ENCODE measurements at places on chromosomes 3 and 15.

DNA sequence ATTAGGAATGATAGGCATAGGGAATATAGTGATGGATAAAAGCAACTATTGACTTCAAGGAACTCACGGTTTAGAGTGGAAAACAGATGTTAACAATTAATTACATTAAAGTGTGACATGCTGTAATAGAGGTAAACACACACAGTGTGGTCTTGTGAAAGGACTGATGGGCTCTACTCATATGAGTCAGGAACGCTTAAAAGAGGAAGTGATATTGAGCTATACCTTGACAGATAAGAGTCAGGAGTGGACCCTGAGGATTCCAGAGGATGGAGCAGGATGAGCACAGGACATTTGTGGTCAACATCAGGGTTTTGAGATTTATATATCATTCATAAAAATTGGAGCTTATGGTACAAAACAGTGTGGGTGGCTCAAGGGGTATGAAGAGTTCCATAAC lies 11.0 kb downstream of the EXOG start:
- no peak for DNase-seq

- DNase-seq, result no peak
Observed at GRCh38 chr3:87390821-87391220, 114.4 kb upstream of the POU1F1 start.

- no peak for DNase-seq
Observed at GRCh38 chr3:108461661-108462111, 48.7 kb downstream of the MYH15 start.

DNA sequence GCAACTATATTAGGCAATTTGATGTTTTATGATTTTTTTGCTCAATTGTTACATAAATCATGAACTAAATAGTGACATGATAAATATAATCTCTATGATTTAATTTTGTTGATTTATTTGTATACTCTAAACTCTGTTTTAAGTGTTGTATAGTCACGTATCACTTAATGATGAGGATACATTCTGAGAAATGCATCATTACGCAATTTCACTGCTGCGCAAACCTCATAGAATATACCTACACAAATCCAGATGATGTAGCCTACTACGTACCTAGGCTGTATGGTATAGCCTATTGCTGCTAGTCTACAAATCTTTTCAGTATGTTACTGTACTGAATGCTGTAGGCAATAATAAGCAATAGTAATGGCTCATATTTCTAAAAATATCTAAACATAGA lies 1029.8 kb downstream of the SI start:
- DNase-seq, result no peak

DNA sequence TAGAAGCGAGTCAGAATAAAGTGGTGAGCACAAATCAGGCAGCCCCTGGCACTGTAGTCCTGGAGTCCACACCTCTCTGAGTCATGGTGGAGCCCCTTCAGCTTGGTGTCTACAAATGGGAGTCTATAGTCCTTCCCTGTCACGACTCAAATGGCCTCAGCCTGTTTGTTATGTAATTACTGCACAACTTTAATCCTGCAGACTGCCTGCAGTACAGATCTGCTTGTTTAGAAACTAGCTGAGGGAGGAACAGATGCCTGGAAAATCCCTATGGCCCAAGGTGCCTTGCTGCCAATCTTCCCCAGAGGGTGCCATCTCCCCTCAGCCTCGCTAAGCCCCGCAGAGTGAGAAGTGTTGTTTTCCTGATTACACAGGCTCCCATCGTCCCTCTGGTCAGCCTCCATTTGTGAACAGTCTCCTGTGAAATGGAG lies 3.9 kb upstream of the CXCR6 start:
- DNase-seq, result no peak

DNA sequence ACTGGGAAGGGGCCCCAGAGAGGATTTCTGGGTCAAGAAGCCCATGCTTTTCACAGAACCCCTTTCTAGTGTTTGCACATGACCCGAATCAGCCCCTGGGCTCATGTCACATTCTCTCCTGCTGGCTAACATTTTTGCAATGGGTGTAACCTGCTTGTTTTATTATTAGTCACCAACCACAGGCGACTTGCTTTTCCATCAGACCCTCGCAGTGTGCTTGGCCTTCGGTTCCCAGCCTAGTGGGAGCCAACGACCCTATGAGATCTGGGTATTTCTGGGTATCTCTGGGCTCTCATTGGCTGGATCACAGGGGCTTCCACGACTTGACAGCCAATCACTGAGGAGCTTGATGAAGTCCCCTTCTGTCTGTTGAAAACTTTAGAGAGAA lies 11.0 kb upstream of the FBLN2 start:
- no peak for DNase-seq

DNA sequence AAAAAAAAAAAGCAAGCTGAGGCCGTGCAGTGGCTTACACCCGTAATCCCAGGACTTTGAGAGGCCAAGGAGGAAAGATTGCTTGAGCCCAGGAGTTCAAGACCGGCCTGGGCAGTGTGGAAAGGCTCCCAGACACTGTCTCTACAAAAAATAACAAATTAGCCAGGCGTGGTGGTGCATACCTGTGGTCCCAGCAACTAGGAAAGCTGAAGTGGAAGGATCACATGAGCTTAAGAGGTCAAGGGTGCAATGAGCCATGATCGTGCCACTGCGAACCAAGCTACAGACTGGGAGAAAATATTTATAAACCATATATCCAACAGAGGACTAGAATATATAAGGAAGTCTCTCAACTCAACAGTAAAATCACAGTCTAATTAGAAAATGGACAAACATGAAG lies 10.0 kb downstream of the KLHDC8B start:
- DNase-seq, result no peak

- no peak for DNase-seq
Observed at GRCh38 chr15:100019601-100020000, 286.4 kb upstream of the LYSMD4 start.

GRCh38 chr3:174548841-174549623 lies 310.1 kb upstream of the NAALADL2 start:
- DNase-seq, result no peak

DNA sequence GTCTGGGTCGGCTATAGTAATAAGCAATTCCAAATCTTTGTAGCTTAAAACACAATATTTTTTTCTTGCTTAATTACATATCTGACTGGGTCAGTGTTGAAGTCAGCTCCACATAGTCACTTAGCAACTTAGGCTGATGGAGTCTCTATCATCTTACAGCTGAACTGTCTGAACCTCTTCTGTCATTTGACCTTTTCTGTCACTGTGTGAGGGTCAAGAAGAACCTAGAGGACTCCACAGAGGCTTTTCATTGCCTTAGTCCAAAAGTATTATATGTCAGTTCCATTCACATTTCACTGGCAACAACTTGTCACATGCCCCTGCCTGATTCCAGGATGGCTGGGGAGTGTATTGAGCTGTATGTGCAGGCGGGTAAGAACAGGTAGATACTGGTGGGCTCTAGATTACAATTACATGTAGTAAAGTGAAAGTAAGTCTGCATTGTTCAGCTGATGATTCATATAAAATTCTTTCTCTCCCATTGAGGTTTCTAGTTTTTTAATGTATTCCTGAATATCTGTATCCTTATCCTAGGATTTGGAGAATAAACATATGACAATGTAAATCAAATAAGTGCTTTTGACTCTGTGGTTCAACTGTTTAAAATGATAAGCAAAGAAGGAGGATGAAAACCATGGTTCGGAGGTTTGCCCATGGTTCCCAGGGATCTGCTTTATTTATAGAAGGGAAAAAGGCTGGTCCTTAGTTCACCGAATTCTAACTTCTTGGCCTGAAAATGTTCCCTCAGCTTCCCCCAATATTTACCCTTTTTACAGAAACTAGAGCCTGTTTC lies 5.8 kb upstream of the ARPP21 start:
- no peak for DNase-seq

GRCh38 chr3:34703053-34703452 lies 904.6 kb downstream of the PDCD6IP start:
- DNase-seq, result no peak

GRCh38 chr15:42729409-42729808 lies 7.5 kb downstream of the CDAN1 start:
- no peak for DNase-seq

DNA sequence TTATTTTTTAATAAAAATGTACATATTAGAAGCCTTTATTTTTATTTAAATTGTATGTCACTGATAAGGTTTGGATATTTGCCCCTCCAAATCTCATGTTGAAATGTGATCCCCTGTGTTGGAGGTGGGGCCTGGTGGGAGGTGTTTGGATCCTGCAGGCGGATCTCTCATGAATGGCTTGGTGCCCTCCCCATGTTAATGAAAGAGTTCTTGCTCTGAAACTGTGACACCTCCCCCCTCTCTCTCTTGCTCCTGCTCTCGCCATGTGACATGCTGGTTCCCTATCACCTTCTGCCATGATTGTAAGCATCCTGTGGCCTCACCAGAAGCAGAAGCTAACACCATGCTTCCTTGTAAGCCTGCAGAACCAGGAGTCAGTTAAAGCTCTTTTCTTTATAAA lies 13.0 kb downstream of the AGTR1 start:
- DNase-seq, result no peak

DNA sequence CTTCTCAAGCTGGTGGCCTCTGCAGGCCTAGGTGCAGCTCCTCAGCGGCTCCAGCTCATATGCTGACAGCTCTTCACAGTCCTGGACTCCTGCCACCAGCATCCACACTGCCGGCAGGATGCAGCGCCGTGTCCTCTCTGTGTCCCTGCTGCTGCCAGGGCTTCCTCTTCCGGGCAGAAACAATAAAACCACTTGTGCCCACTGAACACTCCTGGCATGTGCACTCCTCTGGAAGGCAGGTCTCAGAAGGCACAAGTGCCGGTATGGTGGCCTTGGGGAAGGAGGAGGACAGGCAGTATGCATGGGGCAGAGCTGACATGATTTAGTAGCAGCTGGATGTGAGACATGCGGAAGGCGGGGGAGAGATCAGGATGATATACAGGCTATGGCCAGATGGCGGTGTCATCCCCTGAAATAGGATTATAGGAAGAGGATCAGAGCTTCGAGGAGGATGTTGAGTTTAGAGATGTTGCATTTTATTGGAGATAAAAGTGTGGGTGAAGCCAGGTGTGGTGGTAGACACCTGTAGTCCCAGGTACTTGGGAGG lies 7.5 kb upstream of the MAN2A2 start:
- no peak for DNase-seq

GRCh38 chr3:141237701-141238521 lies 6.3 kb downstream of the PXYLP1 start:
- no peak for DNase-seq

DNA sequence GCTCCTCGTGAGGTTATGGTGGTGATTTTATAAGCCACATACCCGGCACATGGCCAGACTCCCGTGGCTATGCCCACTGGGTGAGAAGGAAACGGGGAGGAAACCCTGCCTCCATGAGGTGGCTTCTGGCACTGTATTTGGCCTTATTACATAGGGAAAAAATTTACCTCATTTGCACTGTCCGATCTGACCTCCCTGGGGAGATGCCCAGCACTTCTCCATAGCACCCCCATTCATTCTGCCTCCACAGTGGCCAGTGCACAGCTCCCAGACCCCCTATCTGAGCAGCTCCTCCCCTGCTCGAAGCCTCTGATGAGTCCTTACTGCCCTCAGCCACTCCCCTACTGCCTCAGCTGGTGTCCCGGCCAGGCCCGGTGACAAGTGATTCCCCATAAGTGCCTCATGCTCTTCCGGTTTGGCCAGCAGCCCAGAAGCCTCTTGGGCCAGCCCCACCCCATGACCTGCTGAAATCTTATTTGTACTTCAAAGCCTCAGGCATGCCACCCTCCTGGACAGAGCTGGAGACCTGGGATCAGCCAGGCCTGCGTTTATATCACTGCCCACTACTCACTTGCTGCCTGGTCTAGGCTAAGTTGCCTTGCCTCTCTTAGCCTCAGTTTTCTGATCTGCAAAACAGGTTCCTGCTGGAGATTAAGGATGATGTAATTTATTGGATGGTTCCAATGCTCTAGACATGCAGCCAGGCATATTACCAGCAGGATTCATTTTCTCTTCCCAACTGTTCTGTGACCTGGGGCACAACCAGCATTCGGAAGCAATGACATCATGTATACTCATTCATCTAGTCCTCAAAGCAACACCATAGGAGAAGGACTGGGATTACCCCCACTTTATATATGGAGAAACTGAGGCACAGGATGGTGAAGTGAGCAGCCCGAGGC lies 30.6 kb upstream of the SLC6A6 start:
- DNase-seq, result no peak

GRCh38 chr15:90054618-90055097 lies 47.6 kb downstream of the IDH2 start:
- DNase-seq, result no peak

- DNase-seq, result no peak
Observed at GRCh38 chr15:83784975-83785374, 131.1 kb downstream of the ADAMTSL3 start.

DNA sequence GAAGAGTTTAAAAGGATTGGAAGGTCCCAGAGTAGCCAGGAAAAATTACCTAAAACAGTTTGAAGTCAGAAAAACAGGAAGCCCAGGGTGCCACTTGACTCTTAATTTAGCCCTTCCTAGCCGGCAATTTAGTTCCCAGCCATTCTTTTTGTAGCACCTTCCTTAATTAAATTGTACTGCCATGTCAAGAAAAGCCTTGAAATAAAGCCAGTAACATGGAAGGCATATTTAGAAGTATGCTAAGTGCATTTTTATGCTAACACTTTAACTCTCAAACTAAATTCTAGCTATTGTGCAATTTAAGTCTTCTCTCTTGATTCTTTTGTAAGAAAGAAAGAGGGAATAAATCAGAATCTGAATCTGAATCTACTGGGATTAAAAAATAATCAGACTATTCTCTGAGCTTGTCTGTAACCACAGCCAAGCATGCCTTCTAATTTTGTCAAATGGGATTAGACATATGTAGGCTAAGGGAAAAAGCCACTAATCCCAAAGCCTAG lies 43.2 kb downstream of the MAP3K13 start:
- no peak for DNase-seq

Data from stimulated activated CD4-positive, alpha-beta T cell treated with anti-CD3 and anti-CD28 coated beads, Interleukin-15, amount 100 ng/mL, for 48 hours (primary cell).